ENCODE measurements at places on chromosomes 11 and 22.

DNA sequence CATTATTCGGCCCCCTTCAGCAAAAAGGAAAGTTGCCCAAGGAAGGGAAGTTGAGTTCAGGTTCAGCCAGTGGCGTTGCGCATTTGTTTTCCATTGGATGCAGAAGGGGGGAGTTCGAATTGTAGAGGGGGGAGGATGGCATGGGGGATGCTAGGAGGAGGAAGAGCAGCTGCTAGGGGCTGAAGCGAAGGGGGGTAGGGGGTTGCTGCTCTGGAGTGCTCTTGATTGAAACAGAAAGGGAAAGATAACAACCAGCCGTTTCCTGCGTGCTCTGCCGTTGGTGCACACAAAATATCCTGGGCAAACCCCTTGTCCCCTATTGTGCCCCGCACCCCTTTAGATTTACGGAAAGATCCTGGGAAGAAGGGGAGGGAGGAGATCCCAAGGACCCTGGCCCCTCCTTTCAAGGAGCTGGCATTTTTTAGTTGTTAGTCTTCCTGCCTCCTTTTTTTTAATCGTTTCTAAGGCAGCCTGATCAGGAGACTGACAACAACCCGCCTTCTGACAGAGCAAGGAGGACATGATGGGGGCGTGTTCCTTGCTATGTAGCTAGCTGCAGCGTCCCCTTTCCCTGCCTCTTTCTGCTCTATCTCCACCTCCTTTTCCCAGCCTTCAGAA is 2.1 kb downstream of the KMT2A start:
- H3K27me3 ChIP-seq: no peaks in the 10 kb centered on the region
- peaks cover 53% of the 10 kb centered on the region for H3K4me1 ChIP-seq
- H3K27ac ChIP-seq: peak overlapping the region; percentile 50
- peak; percentile 44 for DNase-seq
- peaks cover 12% of the 10 kb centered on the region for H3K36me3 ChIP-seq

DNA sequence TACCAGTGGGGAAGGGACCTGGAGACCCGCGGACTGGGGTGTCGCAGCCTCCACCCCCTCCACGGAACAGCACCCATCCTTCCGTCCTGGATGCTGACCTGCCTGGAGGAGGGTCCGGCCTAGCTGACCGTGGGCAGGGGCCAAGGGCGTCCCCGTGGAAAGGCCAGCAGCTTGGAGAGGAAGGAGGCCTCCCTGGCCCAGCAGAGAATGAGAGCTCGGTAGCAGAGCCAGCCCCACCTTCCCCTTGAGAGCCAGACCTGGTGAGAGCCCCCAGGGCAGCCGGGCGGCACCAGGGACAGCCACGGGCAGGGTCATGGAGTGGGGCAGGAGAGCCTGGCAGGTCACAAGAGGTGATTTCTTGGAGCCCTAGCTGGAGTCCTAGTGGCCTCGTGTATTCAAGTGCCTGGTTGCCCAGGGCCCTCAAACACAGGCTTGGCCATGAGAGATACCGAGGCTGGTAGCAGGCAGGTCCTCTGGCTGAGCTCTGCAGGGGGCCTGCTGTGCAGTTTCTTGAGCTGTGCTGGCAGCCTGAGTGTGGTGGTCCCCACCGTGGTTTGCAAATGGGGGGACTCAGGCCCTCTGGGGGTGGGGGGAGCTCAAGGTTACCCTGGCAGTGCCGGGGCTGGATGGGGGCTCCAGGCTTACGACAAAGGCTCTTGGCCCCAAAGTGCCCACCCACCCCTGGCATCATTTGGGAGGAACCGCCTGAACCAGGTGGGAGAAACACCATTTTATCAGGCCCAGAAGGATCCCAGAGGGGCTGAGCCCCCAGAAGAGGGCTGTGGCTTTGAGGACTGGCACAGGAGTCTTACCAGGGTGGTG is 7.6 kb downstream of the TSPAN32 start:
- no peaks in the 10 kb centered on the region for H3K36me3 ChIP-seq
- no peak overlapping the region for H3K27ac ChIP-seq
- H3K27me3 ChIP-seq: no peaks in the 10 kb centered on the region
- no peak overlapping the region for H3K4me3 ChIP-seq
- no peak for DNase-seq

GRCh38 chr11:133238495-133238894 is 293.8 kb downstream of the OPCML start:
- no peaks in the 10 kb centered on the region for H3K36me3 ChIP-seq
- no peaks in the 10 kb centered on the region for H3K4me1 ChIP-seq
- no peak overlapping the region for H3K4me3 ChIP-seq
- no peak overlapping the region for H3K27ac ChIP-seq

- peak; percentile 95 for DNase-seq
- H3K4me3 ChIP-seq: peak within 1 kb of the TSS; percentile 78
- no peaks in the 10 kb centered on the region for H3K27me3 ChIP-seq
- no peak within 1 kb of the TSS for H3K27ac ChIP-seq
- H3K36me3 ChIP-seq: no peaks in the 10 kb centered on the region
These were observed at the start of gene TTLL1 for GRCh38 chr22:43088984-43089717. TSS of gene TTLL1 (minus strand) at chr22:43089391. CDS start at chr22:43075586, 13,805 bp downstream.

DNA sequence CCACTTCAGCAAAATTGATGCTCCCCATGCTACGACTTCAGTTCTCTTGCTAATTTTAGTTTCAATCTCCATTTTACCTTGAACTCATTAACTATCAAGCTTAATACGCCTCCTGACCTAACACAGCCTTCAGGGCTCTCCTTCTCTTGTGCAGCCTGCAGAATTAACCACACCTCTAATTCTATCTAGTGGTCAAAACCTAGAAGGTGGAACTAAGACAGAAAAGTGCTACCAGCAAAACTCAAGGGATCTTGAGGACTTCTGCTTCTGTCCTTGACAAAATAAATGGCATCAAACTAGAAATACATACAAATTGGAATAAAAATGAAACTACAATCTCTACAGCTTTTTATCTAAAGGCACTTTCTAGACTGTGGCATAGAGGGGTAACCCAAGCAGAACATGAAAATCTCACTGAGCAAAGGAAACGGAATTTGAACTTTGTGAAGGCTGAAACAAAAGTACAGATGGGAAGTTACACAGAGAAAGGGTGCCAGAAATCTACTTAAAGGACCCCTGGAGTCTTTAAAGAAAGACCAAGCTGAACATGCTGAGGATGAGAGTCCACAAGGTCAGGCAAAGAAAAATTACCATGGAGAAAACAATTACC is 10.7 kb downstream of the CWF19L2 start:
- peak; percentile 56 for DNase-seq
- no peaks in the 10 kb centered on the region for H3K27me3 ChIP-seq
- H3K36me3 ChIP-seq: peaks cover 72% of the 10 kb centered on the region
- H3K4me1 ChIP-seq: peaks cover 13% of the 10 kb centered on the region
- no peak overlapping the region for H3K4me3 ChIP-seq

Measured in Karpas-422 (cell line).